Activated CD4-positive, alpha-beta T cell treated with anti-CD3 and anti-CD28 coated beads, Interleukin-2, amount 10 ng/mL, durations not matched to agents 7 days and 5 days (primary cell): ENCODE measurements at places on chromosomes 5 and 9. TPM values are rescaled to one million over a fixed set of nuclear protein-coding genes. Genes with fewer than 3 reads are reported as not detected.
A peak's percentile ranks its signal among the peaks of the same experiment; 100 is the strongest.

The UNC13B gene
- total RNA-seq, result 0.25 TPM

The FAM120A gene
- 135 TPM for total RNA-seq

The MORN5 gene
- not detected for total RNA-seq

The MACIR gene
- total RNA-seq, result 9.0 TPM

DNA sequence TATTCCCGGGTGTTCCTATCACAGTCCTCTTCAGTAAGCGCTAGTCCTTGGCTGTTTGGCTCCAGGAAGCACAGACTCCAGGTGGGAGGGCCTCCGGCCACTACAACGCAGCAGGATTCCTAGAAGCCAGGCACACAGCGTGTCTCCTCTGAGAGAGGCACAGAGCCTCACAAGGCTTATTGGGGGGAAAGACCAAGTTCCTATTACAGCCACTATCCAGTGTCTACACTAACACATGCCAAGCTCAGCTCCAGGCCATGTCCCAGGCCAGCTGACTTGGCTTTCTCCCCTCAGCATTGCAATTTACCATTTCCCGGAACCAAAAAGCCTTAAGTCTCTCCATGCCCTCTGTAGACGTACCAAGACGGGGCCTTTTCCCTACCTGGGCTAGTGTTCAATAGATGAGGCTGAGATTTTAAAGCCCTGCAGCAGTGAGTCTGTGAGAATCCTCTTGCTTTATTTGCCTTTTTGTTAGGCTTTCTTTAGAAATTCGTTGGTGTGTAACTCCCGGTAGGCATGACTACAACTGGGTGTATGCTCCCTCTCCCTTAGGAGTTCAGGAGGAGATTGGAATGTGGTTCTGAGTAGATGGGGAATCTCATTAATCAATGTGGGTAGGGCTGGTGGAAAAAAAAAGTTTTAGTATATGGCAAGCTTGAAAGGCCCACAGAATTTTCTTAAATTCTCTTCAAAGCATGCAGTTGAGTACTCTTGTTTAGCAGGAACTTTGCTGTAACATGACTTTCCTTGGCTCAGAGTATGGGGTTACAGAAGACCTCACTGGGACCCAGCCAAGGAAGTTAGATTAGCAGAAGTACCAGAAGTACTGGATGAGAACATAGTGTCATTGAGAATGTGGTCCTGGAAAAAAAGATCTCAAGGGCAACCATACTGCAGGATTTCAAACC is 84.3 kb upstream of the SLC1A3 start:
- DNase-seq, result no peak

- DNase-seq, result no peak
Observed at GRCh38 chr9:137195525-137196220, 4.9 kb downstream of the TPRN start.

- no peak for DNase-seq
Observed at GRCh38 chr5:158212917-158213316, 354.0 kb upstream of the CLINT1 start.

- DNase-seq, result no peak
Observed at GRCh38 chr5:96601200-96601599, 61.0 kb upstream of the CAST start.

GRCh38 chr5:57298985-57299491 is 125.2 kb downstream of the GPBP1 start:
- DNase-seq, result peak; percentile 66

GRCh38 chr9:70553707-70554673 is 139.5 kb upstream of the KLF9 start:
- no peak for DNase-seq
